ENCODE measurements at places on chromosomes 1 and 21.

DNA sequence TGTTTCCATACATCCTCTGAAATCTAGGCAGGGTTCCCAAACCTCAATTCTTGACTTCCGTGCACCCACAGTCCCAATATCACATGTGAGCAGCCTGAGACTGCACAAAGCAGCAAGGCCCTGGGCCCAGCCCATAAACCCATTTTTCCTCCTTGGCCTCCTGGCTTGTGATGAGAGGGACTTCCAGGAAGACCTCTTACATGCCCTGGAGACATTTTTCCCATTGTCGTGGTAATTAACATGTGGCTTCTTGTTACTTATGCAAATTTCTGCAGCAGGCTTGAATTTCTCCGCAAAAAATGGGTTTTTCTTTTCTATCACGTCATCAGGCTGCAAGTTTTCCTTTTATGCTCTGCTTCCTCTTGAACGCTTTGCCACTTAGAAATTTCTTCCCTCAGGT, 3.3 kb upstream of the PIGK start:
- DNase-seq, result no peak

DNA sequence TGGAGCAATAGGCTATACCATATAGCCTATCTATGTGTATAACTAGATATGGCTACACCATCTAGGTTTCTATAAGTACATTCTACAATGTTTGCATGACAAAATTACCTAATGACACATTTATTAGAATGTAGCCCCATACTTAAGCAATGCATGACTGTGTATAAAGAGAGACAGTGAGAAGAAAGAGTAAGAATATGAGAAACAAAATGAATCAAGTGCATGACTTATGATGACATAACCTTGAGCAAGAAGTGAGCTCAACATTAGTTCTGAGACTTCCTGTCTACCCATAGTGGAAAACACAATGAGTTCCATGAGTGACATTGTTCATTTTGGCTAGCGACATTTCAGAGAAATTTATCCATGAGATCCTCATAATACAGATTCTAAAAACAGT, 10.1 kb downstream of the SLC44A5 start:
- DNase-seq, result no peak

- no peak for DNase-seq
Observed at GRCh38 chr1:166552706-166553105, 286.6 kb upstream of the POGK start.

- no peak for DNase-seq
Observed at GRCh38 chr1:145985129-145985501, 11.3 kb downstream of the TXNIP start.
